ENCODE measurements at places on chromosomes 3 and 15.

DNA sequence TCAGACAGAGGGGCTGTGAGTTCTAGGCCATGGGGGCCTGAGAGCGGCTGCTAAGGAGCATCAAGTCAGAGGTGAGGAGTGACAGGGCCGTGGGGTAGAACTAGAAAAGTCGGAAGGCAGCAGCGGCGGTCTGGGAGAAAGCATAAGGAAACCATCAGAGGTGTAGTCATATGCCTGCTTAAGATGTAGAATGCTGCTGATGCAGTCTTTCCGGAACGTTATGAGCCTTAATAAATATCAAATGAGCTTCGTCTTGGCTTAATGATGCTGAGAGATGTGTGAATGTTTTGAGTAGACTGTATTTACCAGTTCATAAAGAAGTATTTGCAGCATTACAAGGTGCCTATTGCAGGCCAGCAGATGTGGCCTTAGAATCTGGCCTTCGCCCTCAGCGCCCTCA is 15.2 kb downstream of the ATG7 start:
- H3K4me3 ChIP-seq, result no peak overlapping the region
- peaks cover 54% of the 10 kb centered on the region for H3K4me1 ChIP-seq
- H3K27ac ChIP-seq, result peak overlapping the region; percentile 88

DNA sequence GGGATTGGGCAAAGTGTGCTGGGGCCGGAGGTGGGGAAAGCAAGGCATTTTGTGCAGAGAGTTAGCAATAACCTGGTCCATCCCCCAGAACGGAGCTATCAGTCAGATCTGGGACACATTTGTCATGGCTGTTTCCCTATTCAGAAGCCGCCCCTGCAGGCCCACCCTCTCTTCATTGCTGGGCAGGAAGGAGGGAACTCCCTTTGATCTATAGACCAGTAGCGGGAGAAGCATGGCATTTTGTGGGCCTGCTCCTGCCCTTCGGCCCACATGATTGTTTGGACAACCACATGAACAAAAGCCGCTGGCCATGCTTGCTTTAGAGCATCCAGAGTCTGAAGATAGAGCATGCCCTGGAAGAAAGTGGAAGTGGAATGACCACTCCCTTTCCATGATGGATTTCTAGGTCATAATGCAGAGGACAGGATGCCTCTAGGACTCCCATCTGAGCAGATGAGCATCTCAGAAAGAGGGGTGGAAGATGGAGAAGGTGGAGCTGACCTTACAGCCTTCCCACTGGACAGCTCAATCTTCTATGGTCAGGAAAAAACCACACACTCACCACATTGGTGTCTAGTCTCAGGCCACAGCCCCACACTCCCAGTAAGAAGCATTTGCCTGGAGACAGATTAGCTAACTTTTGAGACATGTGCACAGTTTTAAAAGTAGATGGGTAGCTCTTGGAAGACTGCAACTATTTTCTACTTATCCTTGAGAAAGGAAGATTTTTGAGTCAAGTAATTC is 11.9 kb upstream of the LRTM1 start:
- H3K36me3 ChIP-seq, result no peaks in the 10 kb centered on the region
- no peak overlapping the region for H3K4me3 ChIP-seq
- DNase-seq, result no peak
- no peaks in the 10 kb centered on the region for H3K4me1 ChIP-seq
- H3K27ac ChIP-seq, result no peak overlapping the region

DNA sequence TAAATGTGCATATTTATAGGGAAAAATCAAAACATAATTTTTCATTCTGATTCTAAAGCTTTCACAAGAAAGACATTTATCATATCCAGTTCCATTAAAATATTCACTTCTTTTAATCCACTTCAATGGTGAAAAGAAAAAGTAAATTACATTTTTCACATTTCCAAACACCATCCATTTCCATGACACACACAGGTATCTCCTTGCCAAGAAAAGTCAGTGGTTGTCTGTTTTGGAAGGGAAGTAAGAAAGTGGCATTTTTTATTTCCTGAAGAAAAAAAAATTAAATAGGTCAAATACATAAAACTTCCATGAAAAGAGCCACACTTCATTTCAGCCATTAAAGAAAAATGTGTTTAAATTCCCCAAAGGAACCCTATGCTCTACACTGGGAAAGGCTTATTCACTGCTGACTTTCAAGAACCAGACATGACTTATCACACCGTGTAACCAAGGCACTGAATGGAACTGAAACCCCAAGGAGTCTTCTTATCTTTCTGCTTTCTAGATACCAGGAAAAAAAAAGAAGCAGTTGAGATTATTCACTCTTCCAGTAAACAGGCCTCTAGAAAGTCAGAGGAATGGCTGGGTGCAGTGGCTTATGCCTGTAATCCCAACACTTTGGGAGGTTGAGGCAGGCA is 44.5 kb downstream of the OSBPL10 start:
- no peak overlapping the region for H3K27ac ChIP-seq
- H3K4me3 ChIP-seq, result no peak overlapping the region
- no peaks in the 10 kb centered on the region for H3K4me1 ChIP-seq

DNA sequence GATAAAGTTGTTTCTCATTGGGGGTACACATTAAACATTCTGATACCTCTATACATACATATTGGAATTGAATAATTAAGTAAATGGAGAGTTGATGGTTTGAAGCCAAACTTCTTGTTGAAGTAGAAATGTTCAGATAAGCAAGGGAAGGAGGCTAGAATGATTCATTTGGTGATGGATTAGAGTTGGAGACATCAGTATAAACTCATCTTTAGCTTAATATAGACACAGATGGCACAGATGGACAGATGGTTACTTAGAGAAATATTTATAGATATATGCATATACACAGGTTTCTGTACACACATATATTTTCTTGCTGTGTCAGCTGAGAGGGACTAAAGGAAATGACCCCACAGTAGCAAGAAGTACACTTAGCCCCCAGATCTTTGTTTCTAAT is 69.5 kb downstream of the LRRC49 start:
- no peaks in the 10 kb centered on the region for H3K36me3 ChIP-seq
- H3K4me1 ChIP-seq, result no peaks in the 10 kb centered on the region
- H3K4me3 ChIP-seq, result no peak overlapping the region
- no peak overlapping the region for H3K27ac ChIP-seq
- H3K27me3 ChIP-seq, result peaks cover 3% of the 10 kb centered on the region

- peak overlapping the region; percentile 35 for H3K27ac ChIP-seq
- no peak overlapping the region for H3K4me3 ChIP-seq
- H3K27me3 ChIP-seq, result no peaks in the 10 kb centered on the region
- peaks cover 7% of the 10 kb centered on the region for H3K36me3 ChIP-seq
- peaks cover 12% of the 10 kb centered on the region for H3K4me1 ChIP-seq
Measured at GRCh38 chr3:105853801-105854432, 14.9 kb downstream of the CBLB start.

- no peaks in the 10 kb centered on the region for H3K27me3 ChIP-seq
- no peaks in the 10 kb centered on the region for H3K4me1 ChIP-seq
- H3K27ac ChIP-seq, result no peak overlapping the region
- DNase-seq, result no peak
- no peak overlapping the region for H3K4me3 ChIP-seq
Measured at GRCh38 chr15:62833646-62834045, 208.9 kb upstream of the TPM1 start.

DNA sequence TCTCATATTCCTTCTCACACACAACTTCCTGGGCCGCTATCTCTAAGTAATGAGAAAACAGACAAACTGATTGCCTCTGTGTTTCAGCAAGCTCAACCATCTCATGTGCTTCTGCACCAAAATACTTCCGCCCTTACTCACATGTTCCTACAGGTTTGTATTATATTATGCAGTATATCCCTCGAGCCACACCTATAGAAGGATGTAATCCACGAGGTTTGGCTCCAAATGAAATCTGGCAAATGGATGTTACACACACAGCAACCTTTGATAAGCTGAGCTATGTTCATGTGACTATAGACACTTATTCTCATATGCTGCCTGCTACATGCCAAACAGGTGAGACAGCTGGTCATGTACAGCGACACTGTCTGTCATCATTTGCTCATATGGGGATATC is 22.6 kb downstream of the CCRL2 start:
- H3K36me3 ChIP-seq, result peaks cover 24% of the 10 kb centered on the region
- H3K27ac ChIP-seq, result no peak overlapping the region
- peaks cover 9% of the 10 kb centered on the region for H3K4me1 ChIP-seq

DNA sequence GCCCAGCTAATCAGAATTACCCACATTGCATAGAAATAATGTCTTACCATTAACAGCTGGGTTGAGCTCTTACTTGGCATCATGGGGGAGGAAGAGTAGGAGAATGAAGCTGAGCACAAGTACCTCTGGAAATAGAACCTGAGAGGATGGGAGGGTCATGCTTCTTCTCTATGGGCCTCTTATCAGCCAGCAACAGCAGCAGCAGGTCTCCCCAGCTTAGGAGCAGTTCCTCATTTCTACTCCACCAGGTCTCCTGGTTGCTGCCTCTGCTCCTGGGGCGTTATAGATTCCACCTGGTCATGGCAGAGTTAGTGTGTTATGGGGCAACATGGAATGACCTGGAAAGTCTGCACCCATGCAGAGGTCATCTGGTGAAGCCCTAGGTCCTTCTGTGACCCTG is 3.4 kb downstream of the FSD2 start:
- H3K4me1 ChIP-seq, result no peaks in the 10 kb centered on the region
- H3K27ac ChIP-seq, result no peak overlapping the region
- H3K27me3 ChIP-seq, result peaks cover 33% of the 10 kb centered on the region
- H3K36me3 ChIP-seq, result no peaks in the 10 kb centered on the region

DNA sequence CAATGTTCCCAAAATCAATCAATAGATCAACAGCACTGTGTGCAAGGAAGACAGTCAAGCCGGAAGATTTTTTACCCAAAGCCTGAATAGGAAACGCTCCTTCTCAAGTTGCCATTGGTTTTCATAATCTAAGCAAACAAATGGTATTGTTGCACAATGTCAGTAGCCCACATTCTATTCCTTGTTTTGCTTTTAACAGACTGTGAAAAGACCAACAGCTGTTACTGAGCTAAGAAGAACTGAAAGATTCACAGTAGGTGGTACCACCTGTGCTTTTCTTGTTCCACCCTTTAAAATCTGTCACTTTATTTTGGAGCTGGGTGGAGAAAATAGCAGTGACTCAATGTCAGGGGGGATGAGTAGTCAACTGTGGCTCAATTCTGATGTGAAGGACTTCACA is 357.5 kb upstream of the CADM2 start:
- H3K27ac ChIP-seq, result no peak overlapping the region
- no peak overlapping the region for H3K4me3 ChIP-seq
- no peaks in the 10 kb centered on the region for H3K36me3 ChIP-seq
- H3K27me3 ChIP-seq, result no peaks in the 10 kb centered on the region

- no peak for DNase-seq
- H3K36me3 ChIP-seq, result no peaks in the 10 kb centered on the region
- H3K27me3 ChIP-seq, result no peaks in the 10 kb centered on the region
- no peak overlapping the region for H3K4me3 ChIP-seq
Measured at GRCh38 chr3:69890691-69891090, 108.8 kb upstream of the SAMMSON start.

GRCh38 chr3:156619376-156619775 is 55.0 kb upstream of the TIPARP start:
- H3K27ac ChIP-seq, result no peak overlapping the region
- DNase-seq, result no peak
- no peaks in the 10 kb centered on the region for H3K4me1 ChIP-seq
- no peaks in the 10 kb centered on the region for H3K36me3 ChIP-seq
- H3K27me3 ChIP-seq, result peaks cover 12% of the 10 kb centered on the region
- H3K4me3 ChIP-seq, result no peak overlapping the region

DNA sequence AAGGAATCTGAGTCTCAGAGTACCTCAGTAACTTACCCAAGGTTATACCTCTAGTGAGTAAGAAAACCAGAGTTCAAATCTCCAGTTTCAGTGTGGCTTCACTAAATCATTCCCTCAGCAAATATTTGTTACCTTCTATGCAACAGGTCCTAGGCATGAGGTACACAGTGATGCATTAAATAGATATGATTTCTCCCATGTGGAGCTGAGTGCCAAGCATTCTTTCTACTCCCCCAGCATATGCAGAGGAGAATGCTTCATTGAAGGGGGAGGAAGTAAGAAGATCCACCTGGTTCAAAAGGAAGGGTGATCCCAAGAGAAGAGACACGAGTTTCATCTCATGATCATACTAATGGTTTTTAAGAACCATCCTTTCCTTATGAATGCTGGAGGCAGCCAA is 6.8 kb upstream of the MTHFS start:
- H3K36me3 ChIP-seq, result peaks cover 14% of the 10 kb centered on the region
- H3K4me1 ChIP-seq, result peaks cover 4% of the 10 kb centered on the region
- no peak overlapping the region for H3K4me3 ChIP-seq
- no peak for DNase-seq
- H3K27me3 ChIP-seq, result no peaks in the 10 kb centered on the region

DNA sequence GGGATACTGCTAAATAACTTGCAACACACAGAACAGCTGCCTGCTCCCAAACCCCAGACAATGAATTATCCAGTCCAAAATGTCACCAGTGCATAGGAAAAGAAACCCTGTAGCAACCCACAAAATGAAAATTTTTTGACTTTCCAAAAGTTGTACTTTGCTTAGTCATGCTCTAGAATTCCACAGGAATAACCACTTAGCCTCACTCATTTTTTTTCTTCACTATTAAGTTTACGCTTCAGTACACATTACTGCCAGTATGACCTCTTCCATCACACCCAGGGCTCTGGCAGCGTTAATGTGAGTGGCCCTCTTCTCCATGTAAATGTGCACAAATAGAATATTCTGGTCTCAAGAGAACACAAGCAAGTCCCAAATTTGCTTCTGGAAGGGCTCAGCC is 259.8 kb downstream of the MAGI1 start:
- H3K27me3 ChIP-seq, result no peaks in the 10 kb centered on the region
- no peaks in the 10 kb centered on the region for H3K36me3 ChIP-seq
- DNase-seq, result no peak
- no peaks in the 10 kb centered on the region for H3K4me1 ChIP-seq

DNA sequence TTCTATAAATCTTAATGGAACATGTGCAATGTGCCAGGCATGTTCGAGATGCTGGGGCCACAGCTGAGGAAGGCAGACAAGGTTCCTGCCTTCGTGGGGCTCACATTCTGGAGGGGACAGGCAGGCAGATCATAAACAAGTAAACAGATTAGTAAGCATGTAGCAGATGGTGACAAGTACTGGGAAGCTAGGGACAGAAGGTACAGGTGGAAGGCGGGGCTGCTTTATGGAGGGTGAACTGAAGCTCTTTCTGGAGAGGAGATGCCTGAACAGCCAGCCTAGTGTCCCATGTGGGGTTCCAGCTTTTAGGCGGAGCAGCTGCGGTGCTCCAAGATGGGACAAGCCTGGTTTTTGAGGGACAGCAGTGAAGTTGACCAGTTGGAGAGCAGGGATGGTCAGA is 74.7 kb upstream of the SNRK start:
- H3K27ac ChIP-seq, result no peak overlapping the region
- no peak for DNase-seq
- H3K4me1 ChIP-seq, result peaks cover 30% of the 10 kb centered on the region
- H3K27me3 ChIP-seq, result no peaks in the 10 kb centered on the region
- no peak overlapping the region for H3K4me3 ChIP-seq

- H3K36me3 ChIP-seq, result no peaks in the 10 kb centered on the region
- DNase-seq, result no peak
- H3K4me3 ChIP-seq, result no peak overlapping the region
Measured at GRCh38 chr3:99509224-99509623, 129.2 kb upstream of the COL8A1 start.

Measured in naive thymus-derived CD8-positive, alpha-beta T cell (primary cell).